ENCODE measurements at places on chromosomes 7 and 10.
A peak's percentile ranks its signal among the peaks of the same experiment; 100 is the strongest.

- no peak for DNase-seq
Measured at GRCh38 chr10:125373546-125373945, 213.2 kb upstream of the CTBP2 start.

DNA sequence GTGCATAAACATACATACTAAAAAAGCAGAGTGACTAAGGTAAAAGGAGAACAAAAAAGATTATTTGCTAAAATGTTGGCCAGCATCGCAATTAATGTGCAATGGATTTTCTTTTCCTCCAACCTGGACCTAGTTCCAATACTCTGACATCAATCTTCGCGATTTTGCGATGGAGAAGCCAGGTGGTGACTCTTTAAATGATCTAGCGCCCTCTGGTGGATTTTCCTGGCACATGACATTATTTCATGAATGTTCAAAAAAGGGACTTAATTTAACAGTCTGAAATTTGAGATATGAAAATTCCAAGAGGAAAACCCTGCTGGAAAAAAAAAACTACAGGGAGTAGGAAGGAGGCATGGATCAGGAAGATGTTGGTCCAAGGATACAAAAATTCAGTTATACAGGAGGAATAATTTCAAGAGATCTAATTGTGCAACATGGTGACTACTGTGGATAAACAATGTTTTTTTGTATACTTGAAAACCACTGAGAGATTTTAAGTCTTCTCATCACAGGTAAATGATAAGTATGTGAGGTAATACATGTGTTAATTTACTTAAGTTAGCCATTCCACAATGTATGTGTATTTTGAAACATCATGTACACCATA, 4.3 kb upstream of the KCNMA1 start:
- peak; percentile 68 for DNase-seq

- DNase-seq, result no peak
Measured at GRCh38 chr7:144987686-144988085, 151.8 kb upstream of the TPK1 start.

- DNase-seq, result no peak
Measured at GRCh38 chr7:75983471-75984129, 10.8 kb downstream of the TMEM120A start.

DNA sequence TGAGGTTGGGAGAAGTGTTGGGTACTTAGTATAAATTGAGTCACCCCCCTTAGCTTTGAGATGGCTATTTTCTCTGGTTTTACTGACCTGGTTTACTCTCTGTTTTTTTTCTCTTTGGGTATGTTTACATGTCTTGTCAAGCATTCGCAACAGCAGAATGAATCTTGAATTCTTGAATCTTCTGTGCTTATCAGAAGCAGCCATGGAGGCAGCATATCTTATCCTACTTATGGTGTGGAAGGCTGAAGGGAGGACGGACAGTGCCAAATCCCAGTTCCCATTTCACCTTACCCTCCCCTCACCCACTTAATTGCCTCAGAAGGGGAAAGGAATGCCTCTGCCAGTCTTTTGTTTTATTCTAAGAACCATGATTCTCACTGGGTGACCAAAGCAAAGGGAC, 3.7 kb downstream of the SND1 start:
- DNase-seq, result no peak

GRCh38 chr7:44280636-44280992, 44.8 kb downstream of the CAMK2B start:
- DNase-seq, result no peak

- DNase-seq, result no peak
Measured at GRCh38 chr7:117051808-117052207, 98.5 kb downstream of the ST7 start.

- no peak for DNase-seq
Measured at GRCh38 chr7:50149369-50149768, 56.3 kb upstream of the ZPBP start.

DNA sequence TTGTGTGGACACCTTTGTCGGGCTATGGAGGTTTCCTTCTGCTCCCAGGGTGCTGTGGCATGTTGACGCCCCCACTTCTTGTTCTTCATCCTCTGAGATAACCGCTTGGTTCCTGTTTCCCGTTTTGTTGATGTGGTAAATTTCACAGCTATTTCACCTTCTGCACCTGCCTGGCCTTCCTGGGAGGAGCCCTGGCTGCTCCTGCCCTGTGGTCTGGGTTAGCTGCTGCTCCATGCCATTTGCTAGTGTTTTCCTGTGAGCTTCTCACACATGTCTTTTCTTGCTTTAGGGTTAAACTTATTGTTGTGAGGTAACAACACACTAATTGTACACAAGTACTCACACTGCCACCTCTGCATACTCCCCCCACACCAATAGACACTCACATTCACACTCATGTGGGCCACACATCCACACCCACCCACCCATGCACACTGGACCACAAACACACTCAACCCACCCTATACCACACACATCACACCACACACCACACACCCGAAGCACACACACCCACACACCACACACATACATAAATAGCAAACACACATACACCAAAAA, 46.5 kb upstream of the MSMB start:
- no peak for DNase-seq

- no peak for DNase-seq
Measured at GRCh38 chr7:45646996-45647825, 73.0 kb downstream of the ADCY1 start.

DNA sequence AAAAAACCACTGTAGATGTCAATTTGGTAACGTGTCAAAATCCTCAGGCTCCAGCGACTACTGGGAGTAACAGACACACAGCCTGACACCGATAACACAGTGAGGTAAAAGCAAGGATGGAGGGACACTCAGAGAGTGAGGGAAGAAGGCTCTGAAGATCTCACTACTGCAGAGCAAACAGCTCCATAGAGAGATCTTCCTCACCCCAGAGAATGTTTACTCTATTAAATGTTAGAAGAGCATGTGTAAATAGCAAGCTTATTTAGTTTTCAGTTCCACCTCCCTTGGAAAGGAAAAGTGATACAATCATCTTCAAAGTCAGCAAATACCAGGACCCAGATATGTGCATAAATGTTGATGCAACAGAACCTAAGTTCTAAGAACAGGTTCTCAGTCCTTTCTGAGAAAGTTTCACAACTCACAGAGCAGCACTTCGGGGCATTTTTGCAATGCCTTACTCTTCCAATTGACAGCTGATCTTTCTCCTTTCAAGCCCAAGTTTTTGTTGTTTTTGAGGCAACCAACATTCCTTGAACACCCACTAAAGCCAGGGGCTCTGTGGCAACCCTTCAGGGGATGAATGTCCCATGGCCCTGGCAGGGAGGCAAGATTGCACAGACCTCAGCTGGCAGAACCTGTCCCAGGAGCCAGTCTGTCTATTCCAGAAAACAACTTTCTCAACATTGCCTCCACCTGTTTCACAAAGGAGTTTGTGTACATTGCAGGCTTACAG, 177.4 kb downstream of the SFMBT2 start:
- no peak for DNase-seq

- no peak for DNase-seq
Measured at GRCh38 chr7:126856691-126857291, 395.9 kb downstream of the GRM8 start.

DNA sequence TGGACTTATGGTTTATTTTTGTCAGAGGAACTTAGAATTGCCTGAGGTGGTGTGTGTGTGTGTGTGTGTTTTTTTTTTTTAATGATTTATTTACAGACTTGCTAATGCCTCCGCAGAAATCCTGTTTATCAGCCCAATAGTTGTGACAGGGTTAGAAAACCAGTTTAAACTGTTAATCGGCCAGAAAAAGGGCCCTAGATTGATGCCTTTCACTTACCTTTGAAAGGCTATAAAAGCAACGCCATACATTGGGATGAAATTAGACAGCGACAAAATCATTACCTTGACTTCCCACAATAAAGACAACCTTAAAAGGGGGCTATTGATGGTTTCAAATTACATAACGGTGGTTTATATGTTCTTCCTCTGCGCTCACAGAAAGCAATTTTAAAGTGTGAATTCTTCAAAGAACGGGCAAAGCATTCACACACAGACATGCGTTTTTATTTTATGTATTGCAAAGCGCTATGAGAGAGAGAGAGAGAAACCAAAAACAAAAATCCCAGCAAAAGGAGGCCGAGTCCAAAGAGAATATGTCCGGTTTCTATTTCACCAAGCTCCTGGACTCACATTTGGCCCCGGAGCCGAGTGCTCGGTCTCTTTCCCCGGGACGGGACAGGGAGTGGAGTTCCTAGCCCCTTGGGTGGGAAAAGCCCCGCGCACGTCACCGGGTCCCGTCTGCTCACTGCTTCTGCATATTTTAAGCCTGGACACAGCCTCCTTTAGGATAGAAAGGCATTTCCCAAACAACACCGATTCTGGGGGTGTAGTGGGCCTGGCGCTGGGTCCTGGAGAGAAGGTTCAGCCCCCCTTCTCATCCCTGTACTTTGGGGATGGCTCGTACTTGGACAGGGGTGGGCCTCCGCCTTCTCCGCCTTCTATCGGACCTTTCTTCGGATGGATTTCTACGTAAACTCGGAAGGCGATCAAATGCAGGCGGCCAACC, 26.8 kb upstream of the VAX1 start:
- no peak for DNase-seq

DNA sequence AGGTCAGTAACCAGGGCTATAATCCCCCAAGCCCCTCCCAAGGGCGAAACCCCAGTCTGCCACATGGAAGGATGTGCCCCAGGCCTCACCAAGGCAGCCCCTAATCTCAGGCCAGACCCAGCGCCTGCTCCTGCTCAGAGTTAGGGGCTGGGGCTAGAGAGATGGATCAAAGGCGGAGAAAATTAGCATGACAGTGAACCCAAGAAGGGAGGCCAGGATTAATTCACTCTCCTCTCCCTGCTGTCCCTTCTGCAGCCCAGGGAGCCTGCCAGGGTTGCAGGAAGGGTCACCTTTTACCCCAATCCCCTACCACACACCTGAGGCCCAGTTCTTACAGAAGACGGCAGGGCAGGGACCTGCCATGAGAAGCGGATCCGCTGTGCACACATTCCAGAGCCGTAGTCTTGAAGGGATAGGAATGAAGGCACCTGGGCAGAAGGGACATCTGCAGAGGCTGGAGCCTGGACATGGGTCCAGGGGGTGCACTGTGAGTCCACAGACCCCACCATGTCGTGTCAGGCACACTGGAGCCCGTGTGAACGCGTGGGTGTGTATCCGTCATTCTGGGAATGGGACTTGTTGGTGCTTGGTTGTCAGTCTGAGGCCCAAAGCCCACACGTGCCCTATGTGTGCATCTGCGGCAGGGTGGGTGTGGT, 11.9 kb upstream of the ZMIZ1 start:
- DNase-seq, result no peak

- peak; percentile 5 for DNase-seq
Measured at GRCh38 chr7:104848138-104848990, 165.6 kb upstream of the KMT2E start.

DNA sequence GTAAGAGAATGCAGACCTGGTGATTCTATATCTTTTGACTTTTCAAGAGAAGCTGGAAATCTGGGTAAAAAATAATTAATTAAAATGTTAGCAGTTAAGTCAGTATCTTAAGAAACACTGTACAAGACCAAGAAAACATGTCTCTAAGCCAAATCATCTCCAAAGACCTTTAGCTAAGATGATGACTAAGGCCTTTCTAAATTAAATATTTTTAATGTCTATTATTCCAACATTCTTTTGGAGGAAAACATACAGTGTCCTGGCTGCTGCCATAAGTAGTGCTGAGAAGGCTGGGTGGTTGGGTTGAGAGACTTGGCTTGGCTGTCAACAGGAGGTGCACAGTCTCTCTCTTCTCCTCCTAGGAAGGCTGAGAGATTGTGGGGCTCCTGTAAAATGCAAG, 20.3 kb downstream of the STARD3NL start:
- DNase-seq, result no peak

GRCh38 chr10:92969151-92969550, 91.4 kb upstream of the CYP26C1 start:
- no peak for DNase-seq

DNA sequence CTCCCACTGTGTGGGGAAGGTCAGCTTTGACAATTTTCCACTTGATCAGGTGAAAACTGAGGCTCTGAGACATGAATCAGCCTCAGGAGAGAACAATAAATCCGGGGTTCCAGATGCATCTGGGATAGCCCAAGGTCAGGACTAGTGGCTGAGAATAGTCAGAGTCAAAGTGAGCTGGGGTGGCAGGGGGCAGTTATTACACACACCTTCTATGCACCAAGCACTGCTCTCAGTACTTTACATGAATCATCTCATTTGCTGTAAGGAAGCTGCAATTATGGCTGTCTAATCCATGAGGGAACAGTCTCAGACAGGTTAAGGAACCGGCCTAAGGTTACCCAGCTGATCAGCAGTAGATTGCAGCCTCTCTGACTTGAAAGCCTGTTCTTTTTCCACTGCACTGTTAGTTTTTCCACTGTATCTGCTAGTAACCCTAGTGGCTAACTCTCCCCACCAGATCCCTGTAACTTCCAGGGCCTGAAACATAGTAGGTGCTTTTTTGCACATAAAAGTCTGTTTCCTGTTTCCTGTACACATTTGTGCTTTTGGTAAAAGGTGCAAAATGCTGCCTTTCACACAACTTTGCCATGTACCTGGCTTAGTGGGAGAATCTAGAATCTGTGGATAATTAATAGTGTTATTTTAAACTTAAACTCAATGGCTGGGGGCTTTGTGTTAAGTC, 125.9 kb downstream of the EMX2 start:
- DNase-seq, result no peak

DNA sequence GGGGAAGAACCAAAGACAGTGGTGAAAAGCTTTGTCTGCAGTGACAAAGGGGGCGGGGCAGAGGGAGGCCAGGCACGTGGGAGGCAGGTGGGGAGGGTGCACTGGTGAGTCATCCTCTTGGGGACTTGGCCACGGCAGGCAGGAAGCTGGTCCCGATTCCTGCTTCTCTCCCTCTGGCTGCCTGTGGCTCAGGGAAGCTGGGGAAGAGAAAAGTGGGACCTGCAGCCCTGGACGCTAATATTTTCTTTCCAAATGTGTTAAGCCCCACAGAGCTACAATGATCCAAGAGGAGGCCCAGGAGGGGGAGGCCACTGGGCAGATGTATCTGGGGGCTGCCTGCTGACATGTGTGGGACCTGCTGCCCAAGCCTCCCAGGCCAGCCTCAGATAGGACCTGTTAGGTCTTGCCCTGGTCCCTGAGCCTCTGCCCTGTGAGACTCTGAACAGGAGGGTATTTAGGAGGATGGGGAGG, 231.8 kb downstream of the KCNMA1 start:
- DNase-seq, result peak; percentile 73

DNA sequence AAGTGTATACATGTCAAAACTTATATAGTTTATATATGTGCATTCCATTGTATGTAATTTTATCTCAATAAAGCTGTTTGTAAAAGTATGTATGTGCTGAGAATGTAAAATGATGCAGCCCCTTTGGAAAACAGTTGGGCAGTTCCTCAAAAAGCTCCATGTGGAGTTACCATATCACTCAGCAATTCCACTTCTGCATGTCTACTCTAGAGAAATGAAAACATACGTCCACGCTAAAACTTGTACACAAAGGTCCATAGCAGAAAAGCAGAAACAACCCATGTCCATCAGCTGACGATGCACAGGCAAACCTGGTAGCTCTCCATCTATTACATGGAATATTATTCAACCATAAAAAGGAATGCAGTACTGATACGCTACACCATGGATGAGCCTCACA, 8.3 kb upstream of the RGS10 start:
- DNase-seq, result no peak

- DNase-seq, result no peak
Measured at GRCh38 chr7:103630318-103630717, 184.3 kb upstream of the SLC26A5 start.
